ENCODE measurements at places on chromosomes 6 and 20.

DNA sequence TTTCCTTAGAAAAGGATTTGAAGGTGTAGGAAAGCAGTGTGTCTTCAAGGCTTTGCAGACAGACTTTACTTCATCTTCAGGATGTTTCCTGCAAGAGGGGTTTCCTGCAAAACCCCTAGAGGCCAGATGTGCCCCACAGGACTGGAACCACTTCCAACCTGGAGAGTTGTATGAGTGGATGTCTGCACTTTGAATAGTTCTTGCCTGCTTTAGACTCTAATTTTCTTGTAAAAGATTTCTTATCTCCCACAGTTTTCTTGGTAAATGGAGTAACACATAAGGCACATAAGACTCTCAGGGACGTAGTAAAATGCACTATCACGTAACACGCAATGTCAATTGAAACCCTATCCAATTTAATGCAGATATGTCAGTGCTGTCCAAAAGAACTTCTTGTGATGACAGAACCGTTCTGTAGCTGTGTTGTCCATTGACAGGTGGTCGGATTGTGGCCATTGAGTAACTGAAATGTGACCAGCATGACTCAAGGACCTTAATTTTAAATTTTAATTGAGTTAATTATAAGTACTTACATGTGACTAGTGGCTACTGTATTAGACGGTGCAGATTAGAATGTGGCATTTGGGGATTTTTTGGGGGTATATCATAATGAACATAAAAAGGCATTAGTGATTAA, 118.7 kb downstream of the JARID2 start:
- DNase-seq, result no peak

GRCh38 chr6:36508532-36508931, 38.7 kb downstream of the STK38 start:
- DNase-seq, result no peak

DNA sequence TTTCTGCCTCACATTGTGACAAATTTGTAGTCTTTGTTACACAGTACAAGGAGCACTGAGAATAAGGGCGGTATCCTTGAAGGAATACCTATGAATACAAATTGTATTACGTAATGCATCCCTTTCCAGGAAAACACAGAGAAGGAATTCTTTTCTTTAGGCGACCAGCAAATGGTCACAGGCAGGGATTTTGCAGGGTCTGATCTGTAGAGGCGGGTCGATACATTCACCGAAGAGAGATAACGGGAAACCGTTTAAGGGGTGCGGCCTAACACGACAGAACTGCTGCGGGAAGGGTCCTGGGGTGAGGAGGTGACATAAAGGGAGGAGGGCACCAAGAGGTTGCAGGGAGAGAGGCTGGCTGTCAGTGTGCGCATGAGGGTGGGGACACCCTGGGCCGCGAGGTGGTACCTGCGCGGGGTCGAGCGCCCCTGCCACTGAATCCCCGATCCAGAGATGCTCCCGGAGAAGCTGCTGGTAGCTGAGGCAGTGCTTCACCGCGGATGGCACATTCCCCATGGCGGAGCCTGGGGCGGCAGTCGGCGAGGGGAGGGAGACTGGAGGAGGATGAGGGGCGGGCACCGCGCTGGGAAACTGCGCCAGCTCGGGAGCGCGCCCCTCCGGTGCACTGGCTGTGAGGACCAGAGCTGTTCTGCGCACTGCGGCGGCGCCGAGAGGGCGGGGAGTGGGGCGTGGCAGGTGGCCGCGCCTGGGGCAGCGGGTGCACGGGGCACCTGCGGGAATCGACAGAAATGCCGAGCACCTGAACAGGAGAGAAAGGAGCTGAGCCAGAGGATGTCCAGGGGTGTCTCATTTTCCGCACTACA, at the start of gene HMGCLL1:
HMGCLL1 (minus strand) TSS at position 656 of the 827 bp plus-strand sequence; CDS start at position 519, 137 bp downstream.
- DNase-seq, result no peak

DNA sequence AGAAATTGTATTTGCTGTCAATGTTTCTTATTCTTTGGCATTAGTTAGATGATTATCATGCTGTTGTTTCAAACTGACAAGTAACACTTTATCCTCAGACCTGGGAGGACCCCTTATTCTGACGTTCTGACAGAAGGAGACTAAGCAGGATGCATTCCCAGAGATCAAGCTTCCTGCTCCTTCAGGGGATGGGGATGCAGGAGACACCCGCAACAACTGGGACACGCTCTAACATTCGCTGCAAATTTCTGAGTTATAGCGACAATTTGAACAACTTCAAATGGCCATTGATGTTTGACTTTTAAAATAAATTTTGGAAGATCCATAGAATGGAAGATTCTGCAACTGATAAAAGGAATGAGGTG, 69.0 kb upstream of the ZNF184 start:
- no peak for DNase-seq

DNA sequence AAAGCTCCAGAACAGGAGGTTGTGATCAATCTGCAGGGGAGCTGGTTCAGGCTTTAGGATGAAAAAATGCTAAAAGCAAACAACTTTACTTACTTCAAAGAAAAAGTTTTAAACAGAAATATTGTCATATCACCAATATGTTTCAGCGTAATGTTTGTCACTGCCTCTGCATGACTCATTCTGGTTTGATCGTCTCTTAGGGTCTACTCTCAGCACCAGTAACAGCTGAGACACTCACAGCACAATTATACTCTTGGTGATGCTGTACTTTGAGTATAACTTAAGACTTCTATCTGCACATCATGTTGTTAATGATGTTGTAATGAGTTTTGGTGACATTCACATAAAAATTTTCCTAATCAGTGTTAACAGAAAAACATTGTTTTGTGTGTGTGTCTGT, 665.4 kb downstream of the EPM2A start:
- no peak for DNase-seq

- DNase-seq, result no peak
Measured at GRCh38 chr6:20916086-20916485, 381.8 kb downstream of the CDKAL1 start.

DNA sequence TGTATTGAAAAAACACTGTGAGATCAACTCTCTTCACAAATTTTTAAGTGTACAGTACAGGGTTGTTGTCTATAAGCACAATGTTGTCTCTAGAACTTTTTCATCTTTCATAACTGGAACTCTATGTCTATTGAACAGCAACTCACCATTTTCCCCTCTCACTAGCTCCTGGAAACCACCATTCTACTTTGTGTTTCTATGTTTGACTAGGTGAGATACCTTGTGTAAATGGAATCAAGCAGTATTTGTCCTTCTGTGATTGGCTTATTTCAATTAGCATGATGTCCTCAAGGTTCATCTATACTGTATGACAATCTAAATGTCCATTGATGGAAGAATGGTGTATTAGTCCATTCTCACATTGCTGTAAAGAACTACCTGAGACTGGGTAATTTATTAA, 210.1 kb upstream of the FUT9 start:
- no peak for DNase-seq

DNA sequence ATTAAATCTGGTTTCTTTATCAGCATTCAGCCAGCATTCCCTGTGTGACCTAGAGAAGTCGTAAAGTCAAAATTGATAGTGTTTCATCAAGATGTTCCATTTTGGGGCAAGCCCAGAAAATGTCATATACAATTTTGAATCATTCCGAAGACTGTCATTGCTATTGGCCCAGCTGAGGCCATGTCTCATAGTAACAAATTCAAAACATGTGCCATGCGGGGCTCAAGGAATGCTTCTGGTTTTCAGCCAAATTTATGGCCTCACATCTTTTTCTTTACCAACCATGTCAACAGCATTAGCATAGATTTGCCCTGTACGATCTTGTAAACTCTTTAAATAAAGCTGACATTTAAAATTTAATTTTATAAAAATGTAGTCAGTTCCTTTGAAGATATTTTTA, 314.7 kb downstream of the PAX1 start:
- DNase-seq, result no peak

DNA sequence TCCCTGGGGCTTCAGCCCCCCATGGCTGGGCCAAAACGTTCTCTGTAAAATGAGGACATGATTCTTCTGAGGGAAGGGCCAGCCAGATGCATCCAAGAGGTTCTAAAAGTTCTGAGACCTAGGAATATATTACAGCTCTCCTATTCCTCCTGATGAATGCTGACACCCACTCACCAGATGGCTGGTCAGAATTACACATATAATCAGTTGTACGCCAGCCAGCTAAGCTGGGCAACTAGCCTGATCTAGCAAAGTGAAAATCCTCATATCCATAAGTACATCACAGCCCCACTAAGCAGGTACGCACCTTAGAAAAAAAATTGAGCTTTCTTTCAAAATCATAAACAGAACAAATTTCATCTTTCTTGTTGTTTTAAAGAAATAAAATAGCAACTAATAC, 34.8 kb downstream of the C6orf118 start:
- DNase-seq, result no peak

- no peak for DNase-seq
Measured at GRCh38 chr6:125906158-125906998, 50.2 kb upstream of the HINT3 start.
